ENCODE measurements at places on chromosomes 12 and 14. TPM values are rescaled to one million over a fixed set of nuclear protein-coding genes. Genes with fewer than 3 reads are reported as not detected.

- no peak for DNase-seq
- no peak overlapping the region for H3K4me3 ChIP-seq
- no peaks in the 10 kb centered on the region for H3K36me3 ChIP-seq
- no peak overlapping the region for H3K27ac ChIP-seq
- no peaks in the 10 kb centered on the region for H3K4me1 ChIP-seq
Measured at GRCh38 chr14:70239802-70240201, 51.1 kb upstream of the SLC8A3 start.

Gene ZDHHC22
- not detected for total RNA-seq

- H3K36me3 ChIP-seq: peaks cover 7% of the 10 kb centered on the region
- H3K27ac ChIP-seq: peak overlapping the region; percentile 99
- peaks cover 20% of the 10 kb centered on the region for H3K4me1 ChIP-seq
- peak overlapping the region; percentile 99 for H3K4me3 ChIP-seq
- no peaks in the 10 kb centered on the region for H3K27me3 ChIP-seq
Measured at GRCh38 chr12:4269279-4269991, 4.1 kb upstream of the CCND2 start.

Gene BTG1
- 223 TPM for total RNA-seq

GRCh38 chr12:83335748-83336147, 649.0 kb downstream of the TMTC2 start:
- no peak overlapping the region for H3K4me3 ChIP-seq
- H3K36me3 ChIP-seq: no peaks in the 10 kb centered on the region
- no peaks in the 10 kb centered on the region for H3K4me1 ChIP-seq
- DNase-seq: no peak

Gene GPRC5D
- not detected for total RNA-seq

- H3K4me3 ChIP-seq: no peak overlapping the region
- no peaks in the 10 kb centered on the region for H3K36me3 ChIP-seq
- H3K27me3 ChIP-seq: no peaks in the 10 kb centered on the region
- peak; percentile 87 for DNase-seq
- no peaks in the 10 kb centered on the region for H3K4me1 ChIP-seq
Measured at GRCh38 chr14:75906680-75907280, 75.0 kb downstream of the TGFB3 start.

GRCh38 chr12:60071759-60072191, 475.9 kb downstream of the SLC16A7 start:
- no peak overlapping the region for H3K4me3 ChIP-seq
- no peak for DNase-seq
- no peaks in the 10 kb centered on the region for H3K36me3 ChIP-seq
- H3K4me1 ChIP-seq: no peaks in the 10 kb centered on the region
- no peak overlapping the region for H3K27ac ChIP-seq

- no peaks in the 10 kb centered on the region for H3K4me1 ChIP-seq
- H3K4me3 ChIP-seq: no peak overlapping the region
- peaks cover 5% of the 10 kb centered on the region for H3K27me3 ChIP-seq
- H3K27ac ChIP-seq: no peak overlapping the region
- no peaks in the 10 kb centered on the region for H3K36me3 ChIP-seq
- no peak for DNase-seq
Measured at GRCh38 chr14:25034803-25035681, 14.9 kb downstream of the STXBP6 start.

GRCh38 chr12:63918800-63919300, 74.3 kb downstream of the SRGAP1 start:
- no peaks in the 10 kb centered on the region for H3K36me3 ChIP-seq
- no peaks in the 10 kb centered on the region for H3K27me3 ChIP-seq
- no peak overlapping the region for H3K27ac ChIP-seq
- no peaks in the 10 kb centered on the region for H3K4me1 ChIP-seq

DNA sequence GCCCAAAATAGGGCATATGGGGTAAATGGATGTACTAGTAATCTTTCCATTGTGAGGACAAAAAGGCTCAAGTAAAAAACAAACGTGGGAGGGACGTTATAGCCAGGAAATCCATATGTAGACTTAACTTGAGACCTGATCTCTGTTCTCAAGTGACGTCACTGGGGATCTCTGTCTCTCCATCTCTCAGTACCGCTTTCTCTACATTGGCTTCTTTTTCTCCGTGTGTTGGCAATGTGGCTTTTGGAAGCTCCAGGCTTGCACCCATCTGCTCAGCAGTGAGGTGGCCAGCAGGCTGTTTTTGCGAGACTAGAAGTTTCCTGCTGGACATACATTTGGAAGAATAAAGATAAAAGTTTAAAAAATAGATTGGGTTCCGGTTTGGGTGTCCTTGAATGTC, 66.0 kb upstream of the NRXN3 start:
- H3K4me3 ChIP-seq: no peak overlapping the region
- no peaks in the 10 kb centered on the region for H3K36me3 ChIP-seq
- no peaks in the 10 kb centered on the region for H3K4me1 ChIP-seq
- H3K27me3 ChIP-seq: no peaks in the 10 kb centered on the region
- H3K27ac ChIP-seq: no peak overlapping the region
- no peak for DNase-seq

DNA sequence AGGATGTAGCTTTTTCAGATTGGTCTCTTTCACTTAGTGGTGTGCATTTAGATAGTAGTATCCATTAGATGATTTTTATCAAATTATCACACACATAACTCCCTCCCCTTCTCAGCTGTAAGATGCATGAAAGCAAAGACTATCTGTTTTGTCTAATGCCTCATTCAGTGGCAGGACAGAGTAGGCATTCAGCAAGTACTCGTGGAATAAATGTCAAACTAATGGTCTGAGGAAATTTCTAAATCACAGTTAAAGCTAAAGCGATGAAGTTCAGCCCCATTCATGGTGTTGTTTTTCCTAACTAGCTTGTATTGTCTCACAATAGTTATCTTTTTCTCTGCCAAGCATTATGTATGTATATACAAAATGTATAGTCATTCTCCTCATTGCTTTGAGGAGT, 16.1 kb downstream of the CCNK start:
- H3K36me3 ChIP-seq: peaks cover 28% of the 10 kb centered on the region
- H3K27me3 ChIP-seq: no peaks in the 10 kb centered on the region
- no peak for DNase-seq
- no peaks in the 10 kb centered on the region for H3K4me1 ChIP-seq
- no peak overlapping the region for H3K4me3 ChIP-seq

DNA sequence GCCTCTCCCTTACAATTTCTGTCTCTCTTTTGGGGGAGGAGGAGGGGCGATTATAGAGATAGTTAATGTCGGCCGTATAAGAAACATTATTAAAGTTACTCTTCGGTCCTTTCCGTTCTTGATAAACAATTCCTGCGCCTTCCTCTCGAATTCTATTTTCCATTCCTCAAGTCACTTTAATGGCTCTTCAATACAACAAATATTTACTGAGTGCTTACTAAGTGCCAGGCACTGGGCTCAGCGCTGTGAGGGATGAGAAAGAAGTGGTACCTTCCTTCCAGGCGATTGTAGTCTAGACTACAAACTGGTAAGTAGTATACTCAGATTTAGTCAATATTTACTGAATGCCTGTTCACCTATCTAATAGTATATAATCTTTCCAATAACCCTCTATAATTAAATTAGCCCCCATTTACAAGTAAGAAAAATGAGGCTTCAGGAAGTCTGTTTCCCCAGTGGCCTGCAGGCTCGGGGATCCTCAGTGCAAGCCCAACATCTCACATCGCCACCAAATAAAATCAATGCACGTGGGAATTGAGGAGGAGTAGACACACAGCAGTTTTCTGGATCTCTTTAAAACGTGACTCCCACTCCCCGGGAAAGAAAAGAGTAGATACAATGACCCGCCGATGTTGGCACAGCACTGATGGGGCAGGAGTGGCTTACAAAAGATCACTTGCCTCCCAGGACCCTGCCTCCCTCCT, 589 bp upstream of the ZNF219 start:
- no peak for DNase-seq
- no peaks in the 10 kb centered on the region for H3K27me3 ChIP-seq
- H3K4me3 ChIP-seq: peak overlapping the region; percentile 76
- no peaks in the 10 kb centered on the region for H3K36me3 ChIP-seq

Gene KCNK10
- not detected for total RNA-seq
